Ureter (tissue), 1 donor: ENCODE measurements at places on chromosomes 11 and 22. TPM values are rescaled to one million over a fixed set of nuclear protein-coding genes. Genes with fewer than 3 reads are reported as not detected.

GRCh38 chr22:19498154-19498865 is 18.6 kb downstream of the CDC45 start:
- no peak for DNase-seq

- DNase-seq: no peak
Observed at GRCh38 chr11:113329725-113330124, 15.3 kb downstream of the TTC12 start.

DNA sequence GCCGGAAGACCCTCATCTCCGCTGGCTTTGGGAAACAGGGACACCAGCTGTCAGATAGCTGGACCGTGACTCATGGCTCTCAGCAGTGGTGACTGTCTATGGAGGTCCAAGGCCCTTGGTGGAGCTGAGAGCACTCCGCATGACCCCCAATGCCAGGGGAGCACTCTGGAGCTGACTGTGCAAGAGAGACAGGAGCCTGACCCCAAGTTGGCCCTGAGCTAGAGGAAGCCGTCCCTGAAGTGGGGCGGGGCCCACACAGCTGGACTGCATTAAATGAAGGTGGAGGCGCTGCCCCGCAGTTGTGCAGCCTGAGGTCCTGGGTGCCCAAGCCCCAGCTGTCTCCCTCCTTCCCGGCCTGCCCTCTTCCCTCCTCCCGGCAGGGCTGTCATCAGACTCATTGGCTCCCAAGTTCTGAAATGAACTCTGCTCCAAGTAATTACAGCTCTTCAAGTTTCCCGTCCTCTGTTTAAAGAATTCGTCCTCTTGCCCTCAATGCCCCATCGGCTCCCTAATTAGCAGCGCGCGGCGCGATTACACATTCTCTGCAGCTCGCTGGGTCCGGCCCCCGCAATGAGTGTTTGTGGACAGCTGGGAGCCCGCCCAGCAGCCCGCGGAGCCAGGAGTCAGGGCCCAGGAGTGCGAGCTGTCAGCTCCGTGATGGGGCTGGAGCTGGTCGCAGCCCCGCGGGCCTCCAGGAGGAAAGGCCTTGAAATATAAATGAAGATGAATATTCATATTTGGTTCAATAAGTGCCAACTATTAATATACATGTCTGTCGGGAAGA is 93.2 kb upstream of the LMO1 start:
- no peak for DNase-seq

NAV2 gene
- total RNA-seq: 47.3 TPM
